ENCODE measurements at places on chromosomes 12 and 14.

GRCh38 chr12:130622803-130623202 is 93.3 kb downstream of the RIMBP2 start:
- no peak for DNase-seq

GRCh38 chr14:78535041-78535440 is 364.9 kb downstream of the NRXN3 start:
- no peak for DNase-seq

DNA sequence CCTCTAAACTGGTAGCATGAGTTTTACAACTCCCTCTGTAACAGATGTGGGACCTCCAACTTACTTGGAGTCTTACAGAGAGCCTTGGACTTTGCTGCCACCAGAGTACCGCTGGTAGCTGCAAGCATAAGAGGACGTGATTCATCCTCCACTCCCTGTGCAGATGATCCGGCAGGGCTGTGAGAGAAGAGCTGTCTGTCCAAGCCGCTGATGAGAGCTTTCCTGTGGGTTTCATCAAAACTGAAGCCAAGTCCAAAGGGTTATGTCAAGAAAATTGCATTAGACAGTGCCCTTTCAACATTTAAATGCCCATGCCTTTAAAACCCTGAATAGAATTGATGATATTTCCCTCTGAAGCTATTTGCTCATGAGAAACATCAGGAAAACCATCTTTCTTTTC is 85.8 kb downstream of the LLPH start:
- no peak for DNase-seq

GRCh38 chr14:54206516-54206915 is 190.3 kb upstream of the CDKN3 start:
- no peak for DNase-seq

- no peak for DNase-seq
These were observed 368.7 kb downstream of the NELL2 start for GRCh38 chr12:44507461-44507860.

DNA sequence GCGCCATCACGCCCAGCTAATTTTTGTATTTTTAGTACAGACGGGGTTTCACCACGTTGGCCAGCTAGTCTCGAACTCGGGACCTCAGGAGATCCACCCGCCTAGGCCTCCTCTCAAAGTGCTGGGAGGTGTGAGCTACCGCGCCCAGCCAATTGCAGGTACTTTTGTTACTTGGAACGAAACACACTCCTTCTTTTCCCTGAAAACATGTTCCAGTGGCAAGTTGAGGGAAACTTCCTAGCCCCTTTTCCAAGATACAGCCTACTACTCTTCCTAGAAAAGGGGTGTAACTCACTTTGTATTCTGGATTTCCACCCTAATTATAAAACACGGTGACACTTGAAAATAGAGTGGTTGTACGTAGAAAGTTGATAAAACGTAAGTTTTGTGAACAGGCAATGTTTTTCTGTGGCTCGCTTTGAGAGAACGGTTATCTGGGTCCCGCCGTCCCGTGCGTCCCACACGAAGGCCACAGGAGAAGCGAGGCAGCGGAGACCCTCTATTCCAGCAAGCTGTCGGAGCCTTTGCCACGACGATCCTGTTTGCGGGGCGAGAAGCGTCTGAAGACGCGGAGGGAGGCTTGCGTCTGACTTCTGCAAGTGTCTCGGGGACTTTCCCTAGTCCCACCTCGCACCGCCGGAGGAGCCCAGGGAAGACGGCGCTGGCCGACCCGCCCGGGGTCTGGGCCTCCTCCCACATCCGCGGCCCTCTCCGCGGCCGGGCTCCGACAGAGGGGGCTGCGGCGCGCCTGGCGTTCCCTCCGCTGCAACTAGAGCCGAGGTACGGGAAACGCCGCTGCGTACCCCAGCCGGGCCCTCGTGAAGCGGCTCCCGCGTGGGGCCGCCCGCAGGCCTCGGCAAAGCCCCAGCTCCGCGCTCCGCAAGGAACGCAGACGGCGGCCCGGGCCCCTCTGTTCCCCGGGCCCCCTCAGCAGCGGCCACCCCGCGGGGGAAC is 745 bp downstream of the CDCA4 start:
- no peak for DNase-seq

Data from WERI-Rb-1 (cell line).